ENCODE measurements at places on chromosomes 5 and 9.

- DNase-seq, result no peak
These were observed 109.3 kb downstream of the CRB2 start for GRCh38 chr9:123465304-123465703.

DNA sequence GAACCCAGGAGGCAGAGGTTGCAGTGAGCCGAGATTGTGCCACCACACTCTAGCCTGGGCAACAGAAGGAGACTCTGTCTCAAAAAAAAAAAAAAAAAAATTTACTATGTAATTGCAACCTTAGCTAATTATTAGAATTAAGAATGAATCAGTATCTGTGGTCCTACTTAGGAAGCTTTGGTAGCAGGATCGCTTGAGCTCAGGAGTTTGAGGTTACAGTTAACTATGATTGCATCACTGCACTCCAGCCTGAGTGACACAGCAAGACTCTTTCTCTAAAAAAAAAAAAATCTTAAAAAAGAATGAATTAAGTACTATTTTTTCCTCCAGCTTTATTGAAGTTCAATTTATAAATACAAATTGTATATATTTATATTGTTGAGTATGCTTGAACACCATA is 16.7 kb downstream of the NDUFAF2 start:
- DNase-seq, result no peak

DNA sequence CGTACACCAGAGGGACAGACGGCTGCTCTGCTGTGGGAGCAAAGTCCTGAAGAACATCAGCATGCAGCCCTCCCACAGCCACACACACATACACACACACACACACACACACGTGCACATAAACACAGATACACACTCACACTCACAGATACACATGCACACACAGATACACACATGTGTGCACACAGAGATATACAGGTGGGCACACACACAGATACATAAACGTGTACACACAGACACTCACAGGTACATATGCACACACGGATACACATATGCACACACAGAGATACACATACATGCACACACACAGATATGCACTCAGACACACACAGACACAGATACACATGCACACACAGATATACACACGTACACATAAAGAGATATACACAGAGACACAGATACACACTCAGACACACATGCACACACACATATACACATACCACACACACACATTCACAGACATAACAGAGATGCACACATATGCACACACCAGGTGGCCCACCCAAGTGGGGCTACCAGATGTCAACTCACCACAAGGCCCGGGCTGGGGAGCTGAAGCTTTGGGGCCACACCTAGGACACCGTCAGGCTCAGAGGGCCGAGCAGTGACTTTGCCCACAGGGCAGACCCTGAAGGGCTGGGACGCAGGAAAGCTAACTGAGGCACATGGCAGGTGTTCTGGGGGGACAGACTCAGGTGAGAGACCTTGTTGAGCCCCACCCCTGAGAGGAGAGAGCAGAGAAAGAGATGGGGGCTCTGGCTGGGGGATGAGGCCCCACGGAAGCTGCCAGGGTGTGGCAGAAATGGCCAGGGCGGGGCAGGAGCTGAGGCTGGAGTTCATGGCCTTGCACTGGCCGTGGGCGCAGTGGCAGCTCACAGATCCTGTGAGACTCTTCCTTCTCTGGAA is 148.6 kb upstream of the PPP1R26 start:
- no peak for DNase-seq

DNA sequence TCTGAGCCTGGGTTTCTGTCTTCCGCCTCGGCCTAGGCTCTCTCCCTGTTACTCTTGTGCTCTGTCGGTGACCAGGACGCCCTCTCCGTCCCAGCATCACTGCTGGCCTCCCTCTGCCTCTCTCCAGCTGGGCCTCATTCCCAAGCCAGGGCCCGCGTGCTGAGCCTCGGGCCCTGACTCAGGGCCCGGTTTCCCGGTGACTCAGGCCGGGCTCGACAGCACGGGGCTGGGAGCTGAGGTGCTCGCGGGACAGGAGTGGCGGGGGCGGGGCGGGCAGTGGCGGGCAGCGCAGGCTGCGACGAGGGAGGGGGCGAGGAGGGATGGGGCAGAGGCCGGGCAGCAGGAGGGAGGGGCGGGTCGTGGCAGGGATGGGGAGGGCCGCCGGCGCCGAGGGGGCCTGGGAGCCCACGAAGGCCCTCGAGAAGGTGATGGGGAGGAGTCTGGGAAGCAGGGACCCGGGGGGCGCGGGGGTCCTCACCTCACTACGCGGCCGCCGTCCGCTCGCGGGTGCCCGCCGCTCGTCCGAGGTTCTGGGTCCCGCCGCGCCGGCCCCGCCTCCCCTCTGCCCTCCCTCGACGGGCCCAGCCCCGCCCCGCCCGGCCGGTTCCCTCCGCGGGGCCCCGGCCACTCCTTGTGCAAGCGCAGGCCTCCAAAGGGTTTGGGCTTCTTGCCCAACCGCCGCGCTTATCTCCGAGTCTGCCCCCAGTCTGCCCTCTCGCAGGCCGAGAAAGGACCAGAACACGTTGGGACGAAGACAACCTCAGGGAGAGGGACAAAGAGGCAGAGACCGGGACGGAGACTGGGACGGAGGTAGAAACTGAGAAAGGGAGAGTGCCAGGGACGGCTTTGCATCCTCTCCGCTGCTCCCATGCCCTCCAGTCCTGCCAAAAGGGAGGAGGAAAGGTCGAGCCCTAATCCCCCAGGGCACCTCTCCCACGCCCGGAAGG is at the start of gene ARAP3:
TSS of gene ARAP3 (minus strand) at position 536 of the 947 bp plus-strand sequence. CDS start 1,744 bp downstream, outside the sequence.
- no peak for DNase-seq

- DNase-seq, result no peak
These were observed 117.2 kb upstream of the TBCA start for GRCh38 chr5:77893225-77893860.

DNA sequence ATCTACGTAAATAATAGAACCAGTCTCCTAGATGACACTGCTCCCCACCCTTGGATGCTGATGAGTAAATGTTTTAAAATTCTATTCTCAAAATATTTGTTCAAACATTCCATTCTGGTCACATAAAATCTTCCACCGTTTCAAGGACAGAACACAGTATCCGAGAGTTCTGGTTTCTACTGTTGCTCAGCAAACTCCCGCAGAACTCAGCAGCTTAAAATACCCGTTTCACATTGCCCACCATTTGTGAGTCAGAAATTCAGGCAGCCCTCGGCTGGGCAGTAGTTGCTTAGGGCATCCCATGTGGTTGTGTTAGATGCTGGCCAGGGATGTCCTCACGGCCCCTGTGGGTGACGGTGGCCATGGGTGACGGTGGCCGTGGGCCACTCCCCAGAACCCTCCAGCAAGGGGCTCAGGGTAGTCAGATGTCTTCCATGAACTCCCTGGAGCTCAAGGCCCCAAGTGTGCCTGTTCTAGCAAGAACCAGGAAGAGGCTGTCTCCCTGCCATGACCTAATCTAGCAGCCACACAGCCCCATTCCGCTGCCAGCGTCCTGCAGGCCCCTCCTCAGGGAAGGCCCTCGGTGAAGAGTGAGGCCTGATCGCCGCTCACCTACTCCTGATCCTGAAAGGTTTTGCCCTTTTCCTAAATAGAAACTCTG is 17.4 kb downstream of the MGAT1 start:
- no peak for DNase-seq

GRCh38 chr9:34272101-34272541 is 56.9 kb downstream of the KIF24 start:
- no peak for DNase-seq

DNA sequence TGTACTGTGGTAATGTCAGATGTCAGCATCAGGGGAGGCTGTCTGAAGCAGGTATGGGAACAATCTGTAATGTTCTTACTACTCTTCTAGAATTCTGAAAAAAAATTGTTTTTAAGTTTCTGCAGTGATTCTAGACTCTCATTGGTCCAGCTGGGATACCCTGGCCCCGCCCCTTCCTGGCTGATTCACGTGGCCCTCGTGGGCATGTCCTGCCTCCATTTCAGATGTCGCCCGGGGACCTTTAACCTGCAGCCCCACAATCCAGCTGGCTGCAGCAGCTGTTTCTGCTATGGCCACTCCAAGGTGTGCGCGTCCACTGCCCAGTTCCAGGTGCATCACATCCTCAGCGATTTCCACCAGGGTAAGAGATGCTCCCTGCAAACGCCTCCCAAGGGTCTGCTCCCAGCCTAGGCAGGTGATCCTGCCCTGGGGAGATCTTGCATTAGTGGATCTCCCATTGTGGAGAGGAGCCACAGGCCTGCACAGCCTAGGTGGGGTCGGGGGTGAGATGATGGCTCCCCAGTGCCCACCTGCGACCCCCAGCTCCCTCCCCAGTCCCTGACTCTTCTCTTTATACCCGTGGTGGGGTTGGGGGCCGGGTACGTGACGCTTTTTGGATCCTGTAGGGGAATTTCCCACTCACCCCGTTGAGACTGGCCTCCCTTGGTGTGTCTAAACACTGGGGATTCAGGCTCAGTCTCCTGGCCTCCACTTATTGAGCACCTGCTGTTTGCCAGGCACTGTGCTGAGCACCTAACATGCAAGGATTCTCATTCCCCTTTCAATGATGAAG is 36.5 kb downstream of the LAMC3 start:
- peak; percentile 14 for DNase-seq

DNA sequence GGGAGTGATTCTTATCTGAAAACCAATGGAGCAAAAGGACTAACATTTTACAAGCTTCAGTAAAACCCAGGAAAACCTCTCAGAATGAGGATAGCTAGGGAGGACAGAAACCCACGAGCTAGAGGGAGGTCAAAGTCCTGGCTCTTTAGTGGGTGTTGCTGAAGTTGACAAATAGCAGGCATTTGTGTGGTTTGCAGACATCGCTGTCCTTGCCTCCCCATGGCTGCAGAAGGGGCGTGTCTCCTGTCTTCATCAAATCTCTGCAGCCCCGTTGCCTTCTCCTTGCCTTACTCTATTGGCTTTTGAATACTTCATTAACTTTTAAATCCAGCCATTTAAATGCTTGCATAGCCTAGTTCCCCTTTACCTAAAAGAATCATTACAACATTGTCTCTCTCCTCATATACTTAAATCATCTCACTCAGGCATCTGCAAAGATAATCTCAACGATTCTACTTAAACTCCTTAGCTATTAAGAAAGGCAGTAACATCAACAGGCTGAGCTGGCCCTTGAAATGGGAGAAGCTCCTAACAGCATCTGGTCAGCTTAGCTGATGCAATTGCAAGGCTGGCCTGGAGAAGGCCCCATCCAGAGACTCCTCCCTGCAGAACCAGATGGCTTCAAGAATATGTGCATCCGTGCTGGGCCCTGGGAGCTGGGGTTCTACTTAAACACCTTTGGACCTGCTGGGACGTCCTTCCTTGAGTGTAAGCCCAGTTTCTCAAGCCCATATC is 152.8 kb upstream of the TAS2R1 start:
- no peak for DNase-seq

DNA sequence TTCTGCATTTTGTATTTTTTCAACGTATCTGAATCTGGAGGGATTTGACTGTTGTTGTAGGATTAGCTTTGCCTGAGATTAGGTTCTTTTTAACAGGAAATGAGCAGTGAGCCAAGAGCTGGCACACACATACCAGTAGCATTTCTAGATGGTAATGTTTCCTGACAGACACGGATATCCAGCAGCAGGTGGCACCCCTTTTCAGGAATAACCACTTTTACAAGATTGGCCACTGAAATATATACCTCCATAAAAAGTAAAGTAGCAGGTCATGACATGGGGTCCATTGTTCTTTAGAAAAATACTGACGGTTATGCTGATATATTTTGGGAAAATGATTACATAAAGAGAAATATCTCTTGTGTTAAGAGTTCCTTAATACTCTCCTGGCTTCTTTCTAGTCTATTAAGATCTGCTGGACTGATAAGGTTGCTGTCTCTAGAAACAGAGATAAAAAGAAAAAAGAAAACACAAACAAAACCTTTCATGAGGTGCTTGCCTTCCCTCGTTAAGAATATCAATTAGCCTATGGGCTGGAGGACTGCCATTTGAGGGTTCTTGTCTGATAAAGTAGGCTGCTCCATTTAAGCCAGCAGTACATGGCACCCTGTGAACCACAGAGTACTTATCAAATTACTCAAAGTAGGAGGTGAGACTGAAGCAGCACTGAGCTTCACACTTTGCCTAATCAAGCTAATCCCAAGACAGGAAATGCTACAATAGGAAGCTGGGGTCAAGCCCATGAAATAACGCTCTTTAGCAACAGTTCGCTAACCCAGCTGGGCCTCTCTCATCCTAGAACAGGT is 101.6 kb upstream of the PCA3 start:
- DNase-seq, result no peak

DNA sequence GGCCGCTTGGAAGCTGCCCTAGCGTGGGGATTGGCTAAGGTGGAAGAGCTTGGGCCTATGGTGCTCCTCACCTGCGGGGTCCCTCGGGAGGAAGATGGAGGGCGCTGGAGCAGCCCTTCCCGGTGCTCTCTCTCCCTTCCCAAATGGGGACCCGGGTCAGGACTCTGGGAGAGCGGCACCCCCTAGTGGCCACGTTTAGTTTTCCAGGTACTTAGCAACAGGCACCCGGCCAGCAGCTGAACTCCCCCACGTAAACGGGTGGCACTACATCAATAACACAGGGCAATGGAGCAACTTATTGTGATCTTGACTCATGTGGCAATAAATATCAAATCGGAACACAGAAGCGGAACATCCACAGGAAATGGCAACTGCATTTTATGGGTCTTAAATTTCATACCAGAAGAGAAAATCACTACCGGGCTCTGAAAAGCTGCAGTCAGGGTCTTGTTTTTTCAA is 316.6 kb downstream of the AGTPBP1 start:
- DNase-seq, result no peak

GRCh38 chr9:108058135-108058814 is 568.7 kb upstream of the KLF4 start:
- no peak for DNase-seq

GRCh38 chr9:86624630-86625029 is 270.4 kb upstream of the TUT7 start:
- DNase-seq, result no peak

DNA sequence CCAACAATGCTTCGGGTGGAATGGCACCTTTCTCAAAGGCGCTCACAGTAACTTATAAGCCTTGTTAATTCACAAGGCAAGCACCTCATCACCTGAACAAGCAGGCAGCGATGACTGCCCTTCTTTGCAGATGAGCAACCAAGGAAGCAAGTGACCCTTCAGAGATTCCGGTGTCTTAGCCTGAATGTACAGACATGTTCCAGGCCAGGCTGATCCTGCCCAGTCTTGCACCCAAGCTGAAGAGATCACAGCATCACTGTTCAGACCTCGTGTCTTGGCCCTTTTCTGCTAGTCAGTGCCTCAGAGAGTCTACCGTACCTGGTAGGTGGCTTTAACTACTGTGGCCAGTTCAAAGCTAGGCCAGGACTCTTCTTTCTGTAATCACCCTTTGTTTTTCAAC is 94.7 kb upstream of the ERCC6L2 start:
- no peak for DNase-seq

Data from stimulated activated CD4-positive, alpha-beta T cell treated with anti-CD3 and anti-CD28 coated beads, TNF-alpha, amount 100 ng/mL, for 4 hours (primary cell).